ENCODE measurements at places on chromosomes 7 and 10.

- ATAC-seq, result no peak
Observed at GRCh38 chr7:103772171-103772773, 217.2 kb downstream of the RELN start.

DNA sequence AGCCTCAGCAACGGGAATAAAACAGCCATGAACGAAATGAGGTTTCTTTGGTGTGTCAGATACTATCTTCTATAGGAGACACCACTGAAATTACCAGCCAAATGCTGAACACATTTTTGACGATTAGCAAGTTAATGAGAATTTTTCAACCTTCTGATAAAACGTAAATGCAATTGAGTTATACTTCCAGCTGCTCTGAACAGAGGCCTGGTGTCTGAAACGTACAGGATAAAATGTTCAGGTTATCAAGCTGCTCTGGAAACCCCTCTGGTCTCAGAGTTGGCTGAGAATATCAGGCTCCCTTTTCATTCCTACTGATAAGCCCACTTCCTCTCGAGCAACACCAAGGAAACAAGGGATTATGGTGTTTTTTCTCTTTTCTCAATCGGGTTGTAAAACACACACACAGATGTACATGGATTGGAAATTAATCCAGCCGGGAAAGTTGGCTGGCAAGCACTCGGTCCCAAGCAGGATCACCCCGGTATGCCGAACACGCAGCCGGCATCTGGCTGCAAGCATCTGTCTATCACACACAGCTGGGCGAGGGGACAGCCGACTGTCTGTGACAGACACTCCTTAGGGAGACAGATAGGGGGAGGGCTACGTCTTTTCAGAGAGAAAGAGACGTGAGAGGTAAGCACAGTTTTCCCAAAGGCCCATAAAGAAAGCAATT lies 171.8 kb downstream of the PRKAG2 start:
- no peak for ATAC-seq

GRCh38 chr10:120760253-120760652 lies 90.9 kb upstream of the WDR11 start:
- no peak for ATAC-seq

DNA sequence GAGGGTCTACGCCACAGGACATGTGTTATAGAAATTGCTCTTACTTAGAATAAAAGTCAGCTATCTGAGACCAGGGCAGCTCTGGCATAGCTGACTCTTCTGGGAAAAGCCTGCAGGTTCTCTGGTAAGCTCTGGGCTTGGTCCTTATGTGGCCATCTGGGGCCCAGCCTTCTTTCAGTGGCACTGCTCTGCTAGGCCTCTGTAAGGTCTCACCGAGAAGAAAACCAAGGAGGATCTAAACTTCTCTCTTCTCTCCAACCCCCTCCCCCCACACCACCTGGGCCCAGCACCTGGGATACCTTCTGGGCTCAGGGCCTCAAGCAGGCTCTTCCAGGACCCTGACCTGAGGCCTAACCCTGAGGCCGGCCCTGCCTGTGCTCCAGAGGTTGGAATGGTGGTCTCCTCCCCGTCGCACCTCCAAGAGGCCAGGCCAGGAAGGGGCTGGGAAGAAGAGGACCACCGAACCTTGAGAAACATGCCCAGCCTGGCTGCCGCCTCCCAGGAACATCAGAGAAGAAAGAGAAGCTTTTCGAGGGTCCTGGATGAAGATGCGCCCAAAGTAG lies 323.6 kb downstream of the GFRA1 start:
- ATAC-seq, result no peak

DNA sequence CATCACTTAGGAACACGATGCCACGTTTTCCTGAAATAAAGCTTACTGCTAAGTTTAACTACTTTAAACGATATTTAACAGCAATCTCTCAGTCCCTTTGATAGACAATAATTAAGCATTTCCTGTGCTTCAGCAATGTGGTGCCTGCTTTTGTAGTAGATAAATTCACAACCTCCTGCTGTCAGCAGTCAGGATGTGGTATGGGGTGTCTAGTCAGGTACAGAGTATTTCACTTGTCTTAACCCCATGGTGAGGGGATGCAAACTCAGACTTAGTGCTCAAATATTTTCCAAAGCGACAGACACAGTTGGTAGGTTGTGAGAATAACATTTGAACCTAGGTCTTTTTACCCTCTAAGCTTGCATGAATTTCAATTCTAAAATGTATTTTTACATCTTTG lies 526.2 kb upstream of the PFKP start:
- ATAC-seq, result no peak

GRCh38 chr7:130872756-130873448 lies 138.9 kb upstream of the KLF14 start:
- peak; percentile 18 for ATAC-seq
